ENCODE measurements at places on chromosomes 6 and 20.

GRCh38 chr6:33996120-33996475 lies 149.8 kb downstream of the GRM4 start:
- no peak for DNase-seq

- DNase-seq: no peak
Observed at GRCh38 chr6:168996356-168996625, 257.4 kb downstream of the THBS2 start.

- no peak for DNase-seq
Observed at GRCh38 chr20:53870426-53871315, 199.7 kb downstream of the BCAS1 start.

DNA sequence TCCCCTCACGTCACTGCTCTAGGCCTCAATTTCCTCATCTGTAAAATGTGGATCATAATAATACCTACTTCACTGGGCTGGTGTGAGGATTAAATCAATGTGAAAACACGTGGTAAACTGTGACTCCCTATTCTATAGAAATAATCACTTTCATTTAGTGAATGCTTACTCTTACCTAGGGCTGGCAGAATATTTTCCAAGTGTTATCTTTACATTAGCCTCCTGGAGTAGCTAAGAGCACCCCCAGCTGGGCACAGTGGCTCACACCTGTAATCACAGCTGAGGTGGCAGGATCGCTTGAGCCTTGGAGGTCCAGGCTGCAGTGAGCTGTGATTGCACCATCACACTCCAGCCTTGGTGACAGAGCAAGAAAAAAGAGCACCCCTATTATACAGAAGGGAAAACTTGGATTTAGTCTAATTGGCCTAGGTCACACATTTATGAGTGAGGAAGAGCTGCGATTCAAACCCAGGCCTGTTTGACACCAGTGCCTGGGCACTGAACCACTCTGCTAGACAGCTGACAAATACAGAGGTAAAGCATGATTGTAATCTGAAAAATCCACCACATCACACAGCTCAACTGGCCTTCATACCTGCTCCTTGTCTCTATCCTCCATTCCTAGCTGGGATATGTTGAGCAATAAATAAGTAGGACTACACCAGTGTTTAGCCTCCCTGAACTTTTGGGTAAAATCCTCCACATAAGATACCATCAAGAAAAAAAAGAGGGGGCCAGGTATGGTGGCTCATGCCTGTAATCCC lies 1.4 kb upstream of the SNTA1 start:
- no peak for DNase-seq

DNA sequence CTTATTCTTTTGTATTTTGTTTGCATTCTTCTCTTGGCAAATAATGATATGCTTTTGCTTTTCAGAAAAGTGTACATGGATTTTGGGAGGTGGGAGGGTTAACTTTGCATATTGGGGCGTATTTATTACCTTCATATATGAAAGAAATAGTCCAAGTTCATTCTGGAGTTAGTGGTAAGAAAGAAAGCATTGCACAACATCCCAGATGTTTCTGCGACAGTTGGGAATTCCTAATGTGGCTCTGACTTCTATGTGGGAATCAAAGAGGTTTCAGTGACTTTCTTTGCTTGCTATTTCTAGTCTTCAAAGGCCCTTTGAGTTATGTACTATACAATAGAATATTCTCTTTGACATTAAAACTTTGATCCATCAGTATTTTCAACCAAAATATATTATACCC lies 78.1 kb downstream of the MMUT start:
- DNase-seq: no peak

GRCh38 chr20:34112600-34113101 lies 608 bp upstream of the EIF2S2 start:
- DNase-seq: no peak

- no peak for DNase-seq
Observed at GRCh38 chr6:129544892-129545612, 164.9 kb downstream of the ARHGAP18 start.

DNA sequence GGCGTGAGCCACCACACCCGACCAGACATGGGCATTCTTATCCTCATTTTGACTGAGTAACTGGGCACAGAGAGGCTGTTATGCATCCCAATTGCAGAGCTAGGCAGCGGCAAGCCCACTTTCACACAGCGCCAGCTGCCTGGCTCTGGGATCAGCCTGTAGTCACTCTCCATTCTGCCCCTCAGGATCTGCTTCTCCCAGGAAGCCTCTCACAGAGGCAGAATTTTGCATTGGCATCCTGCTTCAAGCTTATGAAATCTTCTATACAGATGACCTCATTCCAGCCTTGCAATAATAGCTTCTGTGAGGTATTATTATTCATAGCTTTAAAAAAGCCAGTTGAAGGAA lies 37.0 kb upstream of the IER3 start:
- no peak for DNase-seq

DNA sequence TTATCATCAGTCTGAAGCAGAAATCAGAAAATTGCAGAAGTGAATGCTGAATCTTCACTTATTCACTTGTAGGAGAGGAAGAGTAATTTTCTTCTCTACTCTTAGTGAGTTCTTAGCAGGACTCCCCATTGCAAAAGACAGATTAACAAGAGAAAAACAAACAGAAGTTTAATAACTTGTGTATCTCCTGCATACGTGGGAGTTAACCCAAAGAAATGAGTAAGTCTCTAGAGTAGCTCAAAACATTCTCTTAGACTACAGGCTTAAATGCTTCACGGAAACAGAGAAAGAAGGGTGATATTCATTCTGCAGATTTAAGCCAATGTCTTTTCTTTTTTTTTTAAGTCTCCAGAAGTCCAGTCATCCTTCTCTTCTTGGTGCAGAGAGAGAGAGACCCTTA lies 97.9 kb upstream of the TMEM181 start:
- DNase-seq: no peak

DNA sequence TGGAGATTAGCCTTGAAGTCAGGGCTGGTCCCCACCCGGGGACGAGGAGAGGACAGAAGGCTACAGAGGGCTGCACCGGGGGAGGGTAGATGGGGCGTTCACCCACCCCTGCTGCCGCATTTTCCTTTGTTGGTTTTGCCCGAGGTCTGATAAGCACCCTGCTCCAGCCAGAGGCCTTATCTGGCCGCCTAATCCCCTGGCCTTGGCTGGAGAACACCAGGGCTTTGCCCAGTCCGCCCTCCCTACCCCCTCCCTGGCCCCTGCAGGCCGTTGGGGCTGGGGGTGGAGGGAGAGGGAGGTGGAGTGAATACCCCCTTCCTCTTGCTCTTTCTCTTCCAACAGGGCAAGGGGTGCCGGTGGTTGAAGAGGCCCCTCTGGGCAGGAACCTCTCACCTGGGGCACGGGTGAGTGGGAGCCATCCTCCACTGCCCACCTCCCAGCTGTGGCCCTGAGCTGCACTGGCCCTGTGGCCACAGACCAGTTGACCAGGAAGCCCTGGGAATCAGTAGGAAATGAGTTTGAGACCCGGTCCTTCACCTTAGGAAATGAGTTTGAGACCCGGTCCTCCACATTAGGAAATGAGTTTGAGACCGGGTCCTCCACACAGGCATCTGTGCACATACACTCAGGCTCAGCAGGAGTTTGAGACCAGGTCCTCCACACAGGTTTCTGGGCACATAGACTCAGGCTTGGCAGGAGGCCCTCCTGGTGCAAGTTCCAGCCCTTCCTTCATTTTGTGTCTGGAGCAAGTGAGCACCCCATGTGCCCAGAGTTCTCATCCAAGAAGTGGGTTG lies 12.0 kb upstream of the GATA5 start:
- DNase-seq: no peak

DNA sequence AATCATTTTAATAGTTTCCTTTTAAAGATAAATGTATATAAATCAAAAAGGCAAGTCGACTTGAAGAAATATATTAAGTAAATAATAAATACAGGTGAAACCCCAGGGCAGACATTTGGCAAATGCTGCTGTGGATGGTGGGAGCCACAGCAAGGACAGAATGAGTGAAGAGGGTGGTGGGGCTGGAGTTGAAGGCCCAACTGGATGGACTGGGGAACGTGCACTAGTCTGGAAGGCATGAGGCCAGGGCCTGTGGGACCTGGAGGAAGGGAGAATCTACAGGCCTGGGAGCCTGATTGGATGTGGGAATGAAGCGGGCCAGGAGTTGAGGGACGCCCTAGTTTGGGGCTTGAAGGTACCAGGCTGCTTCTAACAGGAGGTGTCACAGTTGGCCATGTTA lies 30.6 kb upstream of the BLCAP start:
- no peak for DNase-seq

GRCh38 chr6:123321020-123321419 lies 315.7 kb downstream of the TRDN start:
- DNase-seq: no peak

DNA sequence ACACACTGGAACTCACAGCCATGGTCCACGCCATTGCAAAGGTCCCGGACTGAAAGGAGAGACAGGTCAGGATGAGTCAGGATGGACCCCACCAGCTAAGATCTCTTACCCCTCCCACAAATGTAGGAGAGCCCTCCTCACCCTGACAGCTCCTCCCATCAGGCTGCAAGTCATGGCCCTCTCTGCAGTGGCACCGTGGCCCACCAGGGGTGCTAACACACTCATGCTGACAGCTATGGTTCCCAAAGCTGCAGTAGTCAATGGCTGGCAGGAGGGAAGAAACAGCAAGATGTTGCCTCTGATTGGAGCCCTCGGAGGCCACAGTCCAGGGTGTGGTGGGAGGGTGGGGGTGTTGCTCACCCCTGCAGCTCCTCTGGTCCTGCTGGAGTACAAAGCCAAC lies 5.7 kb upstream of the RBPJL start:
- DNase-seq: no peak

DNA sequence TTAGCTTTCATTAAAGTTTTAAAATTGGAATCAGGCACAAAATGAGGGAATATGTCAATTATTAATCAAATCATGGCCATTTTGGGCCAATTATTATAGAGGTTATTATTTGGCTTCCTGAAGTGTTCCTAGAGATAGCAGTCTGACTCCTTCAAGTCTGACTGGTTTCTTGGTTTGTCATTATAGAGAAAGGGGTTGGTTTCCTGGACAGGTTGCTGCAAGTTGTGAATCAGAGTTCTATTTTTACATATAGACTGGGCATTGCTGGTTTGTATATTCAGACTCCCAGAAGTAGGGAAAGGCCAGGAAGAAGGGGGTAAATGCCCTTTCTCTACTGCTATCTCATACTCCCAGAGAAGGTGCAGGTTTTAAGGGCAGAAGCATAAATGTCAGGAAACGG lies 121.4 kb upstream of the CEP162 start:
- DNase-seq: no peak

DNA sequence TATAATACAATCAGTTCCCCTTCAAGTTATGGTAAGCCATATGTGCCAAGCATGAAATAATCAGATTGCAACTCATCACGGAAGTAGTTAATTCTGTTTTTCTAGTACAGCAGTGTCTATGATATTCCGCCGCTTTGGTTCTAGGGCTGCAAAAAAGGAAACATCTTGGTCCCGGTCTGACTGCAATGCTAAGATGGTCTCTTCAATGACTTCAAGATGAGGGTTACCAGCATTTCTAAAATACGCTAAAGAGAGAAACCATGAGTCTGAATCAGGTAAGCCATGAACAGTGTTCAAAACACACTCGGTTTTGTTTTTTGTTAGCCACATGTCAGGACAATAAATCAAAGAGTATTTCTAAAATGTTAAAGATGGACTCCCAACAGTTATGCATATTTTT lies 3.2 kb upstream of the ANKRD60 start:
- no peak for DNase-seq

GRCh38 chr6:157885876-157886275 lies 62.8 kb downstream of the SNX9 start:
- DNase-seq: no peak

Measured in cortex of kidney (tissue), 1 donor.